GM04503 (cell line): ENCODE measurements at places on chromosomes 13 and 19.

- DNase-seq: no peak
Observed at GRCh38 chr19:2771786-2772674, 11.0 kb downstream of the SGTA start.

DNA sequence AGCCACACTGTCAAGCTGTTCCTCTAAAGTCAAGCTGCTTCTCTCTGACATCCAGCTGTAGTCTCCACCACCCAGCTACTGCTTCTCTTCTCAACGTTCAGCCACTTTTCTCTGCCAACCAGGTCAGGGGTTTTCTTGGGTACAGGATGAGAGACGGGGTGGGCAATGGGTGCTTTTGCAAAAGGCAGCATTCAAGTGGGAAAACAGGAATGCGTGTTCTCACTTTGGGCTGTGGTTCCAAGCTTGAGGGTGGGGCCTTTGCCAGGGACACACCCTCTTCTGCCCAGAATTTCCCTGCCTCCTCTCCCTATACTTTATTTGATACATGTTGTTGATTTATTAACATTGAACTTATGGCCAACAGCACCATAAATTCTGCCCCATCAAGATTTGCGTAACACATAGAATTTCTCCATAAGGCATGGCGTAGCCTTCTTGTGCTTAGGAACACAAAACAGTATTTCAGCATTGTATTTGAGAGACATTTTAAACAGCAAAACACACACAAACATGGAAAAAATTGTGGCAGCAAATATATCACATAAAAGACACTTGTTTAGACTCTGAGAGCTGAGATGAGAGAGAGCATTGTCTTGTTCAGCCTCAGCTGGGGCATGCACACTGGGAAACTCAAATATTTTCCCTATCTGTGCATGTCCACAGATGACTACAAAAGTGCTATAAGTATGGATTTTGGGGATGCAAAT is 392.8 kb downstream of the SLITRK6 start:
- no peak for DNase-seq

DNA sequence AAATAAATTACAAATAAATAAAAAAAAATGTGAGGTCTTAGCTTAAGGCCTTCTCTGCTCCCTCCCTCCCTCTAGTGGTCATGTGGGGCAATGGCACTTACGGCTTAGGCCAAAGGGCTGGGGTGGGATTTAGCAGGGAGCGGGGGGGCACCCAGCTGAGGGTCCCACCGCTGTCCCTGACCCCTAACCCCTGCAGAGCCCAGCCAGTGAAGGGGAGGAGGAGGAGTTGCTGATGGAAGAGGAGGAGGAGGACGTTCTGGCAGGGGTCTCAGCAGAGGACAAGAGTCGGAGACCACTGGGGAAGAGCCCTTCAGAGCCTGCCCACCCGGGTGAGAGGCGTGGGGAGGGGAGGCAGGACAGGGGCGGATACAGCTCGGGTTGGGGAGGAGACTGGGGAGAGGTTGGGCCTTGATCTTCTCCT is 9.3 kb downstream of the MPND start:
- DNase-seq: no peak

- DNase-seq: no peak
Observed at GRCh38 chr19:51547397-51548212, 16.1 kb upstream of the SIGLEC6 start.

- DNase-seq: no peak
Observed at GRCh38 chr13:54511366-54511765, 1482.8 kb downstream of the OLFM4 start.

DNA sequence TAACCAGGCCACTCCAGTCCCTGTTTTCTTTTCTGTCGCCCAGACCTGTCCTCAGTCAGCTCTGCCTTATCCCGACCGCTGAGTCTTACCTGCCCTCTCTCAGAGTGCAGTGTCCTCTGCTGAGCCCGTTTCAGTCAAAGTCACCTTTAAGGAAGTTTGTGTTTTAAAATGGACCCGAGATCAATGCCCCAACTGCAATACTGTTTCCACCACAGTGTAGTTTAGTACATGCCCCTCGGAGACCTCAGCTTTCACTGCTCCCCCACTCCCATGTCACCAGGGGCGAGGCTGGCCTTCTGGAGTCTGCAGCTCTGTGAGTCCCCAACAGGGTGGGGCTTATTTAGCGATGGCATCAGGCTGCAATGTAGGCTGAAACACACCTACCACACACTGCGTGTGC is 248.4 kb upstream of the TSHZ3 start:
- no peak for DNase-seq

- DNase-seq: no peak
Observed at GRCh38 chr19:16871871-16872270, 16.9 kb upstream of the F2RL3 start.

GRCh38 chr19:57900311-57900710 is 11.5 kb upstream of the ZNF814 start:
- DNase-seq: no peak

DNA sequence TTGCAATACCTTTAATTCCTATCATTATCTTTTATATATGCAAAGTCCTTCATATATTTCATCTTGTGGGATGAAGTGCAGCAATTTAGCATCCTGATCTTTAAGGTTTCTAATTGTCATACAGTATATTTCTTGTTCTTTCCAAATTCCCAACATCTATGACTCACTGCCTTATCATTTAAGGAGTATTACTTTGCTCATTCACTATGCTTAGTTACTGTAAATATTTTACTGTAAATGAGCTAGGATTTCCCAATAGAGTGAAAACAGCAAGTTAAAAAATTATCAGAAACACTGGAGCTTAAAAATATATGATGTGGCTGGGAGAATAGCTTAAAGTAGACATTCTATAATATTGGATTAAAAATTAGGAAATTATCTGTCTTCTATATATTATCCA is 69.9 kb downstream of the SLITRK6 start:
- no peak for DNase-seq

- DNase-seq: no peak
Observed at GRCh38 chr13:33362986-33363727, 77.6 kb upstream of the STARD13 start.
